ENCODE measurements at places on chromosomes 4 and X. TPM values are rescaled to one million over a fixed set of nuclear protein-coding genes. Genes with fewer than 3 reads are reported as not detected.

DNA sequence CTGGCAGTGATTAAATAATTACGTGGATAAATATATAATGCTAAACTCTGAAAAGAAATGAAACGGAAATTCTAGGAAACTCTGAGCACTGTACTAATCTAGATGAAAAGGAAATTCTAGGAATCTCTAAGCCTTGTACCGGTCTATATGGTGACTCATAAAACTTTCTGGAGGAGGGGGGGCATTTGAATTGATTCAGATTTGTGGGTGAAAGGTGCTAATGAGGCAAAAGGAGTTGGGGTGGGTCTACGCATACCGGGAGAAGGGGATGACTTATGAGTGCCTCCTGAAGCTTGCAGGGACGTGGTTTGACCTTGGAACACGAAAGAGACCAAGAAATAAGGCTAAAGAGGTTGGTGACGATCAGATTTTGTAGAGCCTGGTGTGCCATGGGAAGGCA, 151.7 kb upstream of the CASK start:
- DNase-seq, result no peak

Gene ARHGAP36
- not detected for total RNA-seq

DNA sequence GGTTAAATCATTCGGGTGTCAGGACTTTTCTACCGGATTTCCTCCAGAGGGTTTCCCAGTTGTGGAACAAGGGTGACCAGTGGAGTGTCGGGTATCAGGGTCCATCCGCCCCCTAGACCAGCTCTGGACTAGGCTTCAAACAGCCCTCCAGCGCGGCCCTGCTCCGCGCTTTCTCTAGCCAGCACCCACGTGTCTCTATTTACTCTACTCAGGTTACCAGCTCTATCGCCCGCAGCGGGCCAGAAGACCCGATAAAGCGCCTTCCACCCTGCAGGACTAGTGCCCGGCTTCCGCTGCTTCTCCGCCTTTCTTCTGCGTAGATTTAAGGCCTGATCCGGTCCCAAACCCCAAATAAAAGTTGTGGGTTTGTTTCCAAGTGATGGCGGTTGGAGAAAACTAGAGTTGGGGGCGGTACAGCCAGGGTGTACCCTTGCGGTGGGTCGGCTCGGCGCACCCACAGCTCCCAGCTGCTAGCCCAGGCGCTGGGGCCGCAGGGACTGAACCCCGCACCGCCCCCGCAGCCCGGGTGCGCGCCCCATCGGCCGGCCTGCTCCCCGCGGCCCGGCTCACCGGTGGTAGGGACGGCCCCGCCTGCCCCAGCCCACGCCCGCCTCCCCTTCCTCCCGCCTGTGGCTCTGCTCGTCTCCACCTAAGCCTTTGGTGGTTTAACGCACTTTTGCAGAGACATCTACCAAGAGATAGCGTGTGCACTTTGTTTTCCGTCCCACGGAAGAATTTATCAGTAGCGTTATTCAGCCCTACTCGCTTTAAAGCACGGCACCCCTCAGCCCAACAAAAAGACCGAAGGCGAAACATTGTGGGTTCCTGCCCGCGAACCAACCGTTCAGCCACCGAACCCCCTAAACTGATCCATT, 2.1 kb downstream of the LEF1 start:
- DNase-seq, result no peak

GRCh38 chr4:89070041-89070440, 13.1 kb upstream of the FAM13A start:
- DNase-seq, result no peak

Gene ZFX
- total RNA-seq, result 75.1 TPM

DNA sequence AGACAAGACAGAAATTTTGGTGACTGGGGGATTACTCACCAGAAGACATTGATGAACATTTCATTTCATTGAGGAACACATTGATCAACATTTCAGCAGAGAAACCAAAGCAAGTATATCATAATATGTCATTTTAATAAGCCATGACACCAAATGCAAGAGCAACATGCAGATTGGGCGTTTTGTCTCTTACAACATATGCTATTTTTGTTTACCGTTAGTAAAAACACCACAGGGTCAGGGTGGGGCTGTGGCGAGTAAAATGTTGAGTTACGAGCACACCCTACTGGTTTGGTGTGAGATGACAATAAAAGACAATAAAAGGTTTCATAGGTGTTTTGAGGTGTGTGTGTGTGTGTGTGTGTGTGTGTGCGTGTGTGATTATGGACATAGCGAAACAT, 294.5 kb downstream of the PDGFC start:
- DNase-seq, result no peak

DNA sequence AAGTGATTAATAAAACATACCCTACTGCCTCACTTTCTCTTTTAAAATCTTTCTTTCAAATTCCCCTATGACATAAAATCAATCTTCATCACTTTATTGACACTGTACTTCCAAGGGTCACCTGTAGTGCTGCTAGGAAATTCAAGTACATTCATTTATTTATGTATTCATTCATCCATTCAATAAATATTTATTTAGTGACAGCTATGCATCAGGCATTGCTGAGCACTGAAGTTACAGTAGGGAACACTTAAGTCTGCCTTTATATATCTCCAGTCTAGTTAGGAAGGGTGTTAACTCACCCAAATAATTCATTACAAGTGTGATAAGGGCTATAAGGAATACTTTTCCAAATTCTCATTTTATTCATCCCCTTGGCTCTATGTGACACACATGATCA, 2.3 kb downstream of the SYTL5 start:
- no peak for DNase-seq

DNA sequence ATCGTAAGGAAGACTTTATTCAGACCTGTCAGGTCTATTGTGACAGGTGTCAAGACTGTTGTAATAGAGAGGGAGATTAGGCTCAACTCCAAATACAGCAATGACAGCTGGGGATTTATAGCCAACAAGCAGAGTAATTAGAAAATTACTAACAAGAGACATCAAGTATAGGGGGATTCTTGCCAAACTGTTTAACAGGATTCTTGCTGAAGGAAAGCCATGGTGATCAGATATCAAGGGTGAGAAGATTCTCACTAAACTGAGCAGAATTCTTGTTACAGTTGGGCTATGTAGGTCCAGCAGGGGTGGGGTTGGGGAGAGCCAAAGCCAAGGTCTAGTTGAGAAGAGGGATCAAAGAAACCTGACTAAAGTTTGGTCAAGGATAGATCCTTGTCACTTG, 461.0 kb upstream of the GALNT7 start:
- DNase-seq, result no peak

GRCh38 chrX:50157545-50158135, 43.2 kb downstream of the AKAP4 start:
- DNase-seq, result no peak

GRCh38 chr4:158025131-158025530, 147.7 kb downstream of the GASK1B start:
- no peak for DNase-seq

Gene IQSEC2
- total RNA-seq, result 18.0 TPM

Gene MTTP
- 0.49 TPM for total RNA-seq

- no peak for DNase-seq
Measured at GRCh38 chrX:68461576-68461975, 28.3 kb upstream of the OPHN1 start.

Gene TRIML2
- total RNA-seq, result not detected

GRCh38 chr4:2483237-2483636, 14.3 kb downstream of the RNF4 start:
- no peak for DNase-seq

- no peak for DNase-seq
Measured at GRCh38 chr4:133147921-133148689, 989 bp upstream of the PCDH10 start.

DNA sequence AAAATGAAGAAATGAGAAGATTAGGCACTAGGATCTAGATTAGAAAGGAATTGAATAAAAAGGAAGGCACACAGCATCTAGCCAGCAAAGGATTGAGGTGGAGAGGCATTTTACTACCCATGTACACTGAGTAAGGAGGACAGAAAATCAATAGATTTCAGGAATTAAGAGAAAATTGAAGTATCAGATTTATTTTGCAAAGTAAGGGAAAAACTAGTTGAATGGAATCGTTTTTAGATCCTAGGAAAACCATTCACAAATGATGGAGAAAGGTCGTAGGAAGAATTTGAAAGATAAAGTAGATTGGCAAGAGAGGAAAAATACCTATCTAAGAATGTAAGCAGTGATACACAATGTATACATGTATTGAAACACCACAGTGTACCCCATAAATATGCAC, 31.3 kb downstream of the ENOPH1 start:
- DNase-seq, result no peak

Gene GRIA3
- 7.1 TPM for total RNA-seq

DNA sequence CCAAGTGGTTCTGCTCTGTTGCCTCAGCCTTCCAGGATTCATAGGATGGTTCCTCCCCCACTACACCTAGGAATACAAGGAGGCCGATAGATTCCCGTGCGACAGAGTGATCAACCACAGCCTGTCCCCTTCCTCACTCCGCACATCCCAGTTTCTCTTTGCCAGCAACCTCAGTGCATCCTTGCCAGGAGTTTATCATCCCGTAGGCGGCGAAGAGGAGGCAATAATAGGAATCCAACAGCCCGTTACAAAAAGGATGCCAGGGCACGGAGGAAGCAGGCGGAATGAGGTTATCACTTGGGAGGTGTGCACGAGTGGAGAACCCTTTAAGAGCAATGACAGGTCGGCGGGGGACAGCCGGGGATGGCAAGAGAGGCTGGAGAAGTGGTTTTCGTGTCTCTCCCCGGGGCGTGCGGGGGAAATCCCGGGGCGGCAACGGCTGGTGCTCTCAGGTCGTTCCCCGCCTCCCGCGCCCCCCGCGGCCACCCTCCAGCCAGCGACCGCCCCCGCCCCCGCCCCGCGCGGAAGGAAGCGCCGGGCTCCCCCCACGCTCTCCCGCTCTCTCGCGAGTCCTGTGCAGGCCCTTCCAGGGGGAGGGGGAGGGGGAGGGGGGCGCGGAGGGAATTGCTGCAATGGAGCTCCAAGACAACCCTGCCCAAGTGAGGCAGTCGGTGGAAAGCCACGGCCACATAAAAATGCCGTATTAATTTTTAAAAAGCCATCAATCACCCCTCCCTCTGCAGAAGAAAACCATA, 1.6 kb downstream of the PPP3CA start:
- DNase-seq, result peak; percentile 77
